ENCODE measurements at places on chromosomes 16 and 17. TPM values are rescaled to one million over a fixed set of nuclear protein-coding genes. Genes with fewer than 3 reads are reported as not detected.

Gene RTN4RL1
- 0.58 TPM for polyA plus RNA-seq

GRCh38 chr17:34241062-34241461, 14.0 kb upstream of the CCL2 start:
- no peak overlapping the region for H3K27ac ChIP-seq
- no peaks in the 10 kb centered on the region for H3K36me3 ChIP-seq
- H3K27me3 ChIP-seq, result no peaks in the 10 kb centered on the region
- no peak for DNase-seq

DNA sequence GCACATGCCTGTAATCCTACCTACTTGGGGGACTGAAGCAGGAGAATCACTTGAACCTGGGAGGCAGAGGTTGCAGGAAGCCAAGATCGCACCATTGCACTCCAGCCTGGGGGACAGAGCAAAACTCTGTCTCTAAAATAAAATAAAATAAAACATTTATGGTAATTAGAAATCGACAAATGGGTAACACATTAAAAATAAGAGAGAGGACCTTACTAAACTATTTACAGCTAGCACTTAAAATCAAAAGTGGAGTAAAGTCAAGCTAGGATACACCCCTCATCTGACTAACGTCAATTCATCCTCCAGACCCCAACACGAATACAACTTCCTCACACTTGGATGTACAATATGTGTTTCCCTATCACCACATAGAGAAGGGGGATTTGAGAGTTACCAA, 27.8 kb upstream of the RHOT1 start:
- no peak overlapping the region for H3K4me3 ChIP-seq
- H3K4me1 ChIP-seq, result no peaks in the 10 kb centered on the region
- H3K27ac ChIP-seq, result no peak overlapping the region

Gene KCNJ2
- polyA plus RNA-seq, result not detected

GRCh38 chr17:43114151-43114552, 11.0 kb downstream of the BRCA1 start:
- no peaks in the 10 kb centered on the region for H3K36me3 ChIP-seq
- no peaks in the 10 kb centered on the region for H3K4me1 ChIP-seq
- DNase-seq, result no peak
- no peak overlapping the region for H3K27ac ChIP-seq

DNA sequence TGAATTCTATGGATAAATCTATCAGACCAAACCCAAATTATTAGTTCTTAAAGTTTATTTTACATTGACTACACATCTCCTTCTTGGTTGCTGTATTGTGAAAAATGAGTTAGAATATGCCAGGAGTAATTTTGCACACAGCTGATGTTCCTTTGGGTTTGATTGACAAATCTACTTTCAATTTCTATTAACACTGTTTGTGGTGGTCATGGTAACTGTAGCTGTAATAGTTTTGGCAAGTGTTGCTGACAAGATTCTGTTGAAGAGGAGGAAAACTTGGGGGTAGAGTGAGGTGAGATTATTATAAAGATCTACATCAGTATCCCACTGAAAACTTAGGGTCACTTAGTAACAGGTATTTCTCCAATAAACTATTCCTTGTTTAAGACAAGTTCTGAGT, 30.3 kb downstream of the MRTFB start:
- no peak for DNase-seq
- H3K4me3 ChIP-seq, result no peak overlapping the region
- no peaks in the 10 kb centered on the region for H3K36me3 ChIP-seq
- no peak overlapping the region for H3K27ac ChIP-seq
- H3K27me3 ChIP-seq, result no peaks in the 10 kb centered on the region
